HCEC 1CT (cell line): ENCODE measurements at places on chromosomes 2 and 18.

- no peak for DNase-seq
Observed at GRCh38 chr2:2024751-2025481, 280.6 kb upstream of the PXDN start.

- DNase-seq = peak; percentile 31
Observed at GRCh38 chr18:2337552-2338141, 233.7 kb downstream of the METTL4 start.

GRCh38 chr2:197894751-197895274 lies 90.4 kb downstream of the PLCL1 start:
- no peak for DNase-seq

GRCh38 chr2:101114815-101115214 lies 36.4 kb downstream of the TBC1D8 start:
- no peak for DNase-seq

- DNase-seq = no peak
Observed at GRCh38 chr2:240297256-240298116, 138.0 kb upstream of the GPC1 start.

DNA sequence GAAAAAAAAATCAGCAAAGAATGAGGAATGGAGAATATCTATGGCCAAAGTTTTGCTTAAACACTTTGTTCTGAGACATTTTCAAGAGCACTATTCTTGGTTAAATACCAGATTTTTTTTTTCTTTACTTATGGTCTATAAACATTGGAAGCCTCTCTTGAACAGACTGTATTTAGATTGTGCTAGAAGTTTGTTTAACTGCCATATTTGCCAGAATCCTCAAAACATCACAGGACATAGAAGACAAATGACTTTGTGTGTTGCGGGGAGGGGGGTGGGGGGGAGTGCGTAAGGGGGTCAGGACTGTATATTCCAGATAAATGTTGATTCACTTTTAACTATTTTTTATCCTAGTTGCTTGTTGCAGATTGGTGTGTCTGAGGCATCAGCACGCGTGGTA lies 262.0 kb downstream of the MEIS1 start:
- no peak for DNase-seq

DNA sequence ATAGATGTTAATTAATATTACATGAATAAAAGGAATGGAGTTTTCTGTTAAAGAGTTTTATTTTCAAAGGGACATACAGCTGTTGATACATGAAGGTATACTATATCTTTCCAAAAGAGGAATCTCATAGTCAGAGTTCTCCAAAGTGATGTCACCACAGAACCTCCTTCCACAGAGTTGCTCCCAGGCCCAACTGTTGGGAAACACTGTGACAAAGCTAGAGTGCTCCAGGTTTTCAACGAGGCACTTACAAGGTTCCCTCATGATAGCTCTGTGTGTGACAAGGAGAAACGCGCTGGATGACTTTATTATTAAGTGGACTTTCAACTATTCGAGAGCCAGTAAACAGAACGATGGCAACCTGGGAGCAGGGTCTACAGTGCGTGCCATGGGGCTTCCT lies 33.5 kb downstream of the PTPN18 start:
- no peak for DNase-seq

GRCh38 chr2:16090650-16091575 lies 150.6 kb downstream of the MYCN start:
- no peak for DNase-seq

DNA sequence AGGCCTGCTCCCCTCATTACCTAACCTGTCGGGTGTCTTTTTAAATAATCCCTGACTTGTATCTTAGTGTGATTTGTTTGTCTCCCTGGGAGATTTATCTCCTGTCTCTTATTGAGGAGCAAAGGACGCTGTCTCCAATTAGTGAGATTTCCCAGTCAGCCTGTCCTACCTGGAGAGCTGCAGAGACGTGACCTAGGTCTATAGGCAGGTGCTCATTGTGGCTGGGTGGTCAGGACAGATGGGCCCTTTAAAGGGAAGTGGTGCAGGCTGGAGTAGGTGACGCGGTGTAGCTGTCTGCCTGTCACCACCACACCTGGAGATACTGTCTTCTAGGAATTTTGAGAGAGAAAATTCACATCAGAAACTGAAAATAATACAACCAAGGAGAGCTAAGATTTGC lies 28.0 kb downstream of the PLB1 start:
- DNase-seq = no peak

- DNase-seq = no peak
Observed at GRCh38 chr2:174266288-174266687, 18.0 kb upstream of the OLA1 start.

- no peak for DNase-seq
Observed at GRCh38 chr2:169664600-169664977, 29.6 kb downstream of the CFAP210 start.

DNA sequence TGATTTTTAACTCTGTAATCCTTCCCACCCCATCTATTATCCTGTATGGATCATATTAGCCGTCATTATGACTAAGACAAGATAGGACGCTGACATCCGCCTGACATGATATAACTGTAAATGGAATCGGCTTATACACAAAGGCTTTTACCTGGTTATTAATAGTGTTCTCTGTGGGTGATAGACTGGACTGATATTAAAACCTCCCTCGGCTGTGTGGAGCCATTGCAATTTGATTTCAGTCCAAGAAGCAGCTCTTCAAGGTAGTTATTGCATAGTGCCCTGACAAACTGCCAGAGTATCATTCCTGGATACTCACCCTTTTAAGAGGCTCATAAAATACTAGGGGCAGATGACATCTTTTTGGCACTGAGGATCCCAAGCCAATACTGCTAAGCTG lies 226.1 kb upstream of the HNRNPA3 start:
- no peak for DNase-seq

- no peak for DNase-seq
Observed at GRCh38 chr18:74613381-74613780, 15.7 kb downstream of the ZNF407 start.

- no peak for DNase-seq
Observed at GRCh38 chr2:129345540-129345939, 633.9 kb upstream of the RAB6C start.

- DNase-seq = peak; percentile 84
Observed at GRCh38 chr2:191048073-191048472, 34.1 kb upstream of the STAT1 start.

GRCh38 chr2:69979902-69980807 lies 18.7 kb upstream of the ASPRV1 start:
- peak; percentile 25 for DNase-seq

DNA sequence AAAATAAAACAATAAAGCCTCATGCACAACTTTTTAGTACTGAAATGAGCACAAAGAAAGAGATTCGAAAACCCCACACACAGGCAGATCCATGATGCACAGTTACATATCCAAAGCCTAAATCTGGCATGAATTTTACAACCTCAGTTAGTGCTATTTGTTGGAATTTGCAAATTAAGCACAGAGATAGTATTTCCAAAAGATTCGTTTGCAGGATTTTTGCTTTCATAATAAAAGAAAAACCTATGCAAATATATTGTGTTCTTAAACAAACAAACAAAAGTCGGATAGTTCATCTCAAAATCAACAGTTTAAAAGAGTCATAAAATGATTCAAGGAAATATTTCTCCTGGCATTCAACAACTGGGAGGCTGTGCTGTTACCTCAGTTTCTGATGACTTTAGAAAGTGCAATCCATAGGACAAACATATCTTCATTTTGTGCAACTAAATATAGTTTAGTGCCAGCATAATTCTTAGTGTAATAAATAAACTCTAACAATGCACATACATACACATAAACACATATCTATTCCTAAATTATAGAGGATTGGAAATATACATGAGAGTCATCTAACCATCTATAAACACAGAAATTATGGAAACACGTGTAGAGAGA lies 10.8 kb downstream of the PAX3 start:
- no peak for DNase-seq

DNA sequence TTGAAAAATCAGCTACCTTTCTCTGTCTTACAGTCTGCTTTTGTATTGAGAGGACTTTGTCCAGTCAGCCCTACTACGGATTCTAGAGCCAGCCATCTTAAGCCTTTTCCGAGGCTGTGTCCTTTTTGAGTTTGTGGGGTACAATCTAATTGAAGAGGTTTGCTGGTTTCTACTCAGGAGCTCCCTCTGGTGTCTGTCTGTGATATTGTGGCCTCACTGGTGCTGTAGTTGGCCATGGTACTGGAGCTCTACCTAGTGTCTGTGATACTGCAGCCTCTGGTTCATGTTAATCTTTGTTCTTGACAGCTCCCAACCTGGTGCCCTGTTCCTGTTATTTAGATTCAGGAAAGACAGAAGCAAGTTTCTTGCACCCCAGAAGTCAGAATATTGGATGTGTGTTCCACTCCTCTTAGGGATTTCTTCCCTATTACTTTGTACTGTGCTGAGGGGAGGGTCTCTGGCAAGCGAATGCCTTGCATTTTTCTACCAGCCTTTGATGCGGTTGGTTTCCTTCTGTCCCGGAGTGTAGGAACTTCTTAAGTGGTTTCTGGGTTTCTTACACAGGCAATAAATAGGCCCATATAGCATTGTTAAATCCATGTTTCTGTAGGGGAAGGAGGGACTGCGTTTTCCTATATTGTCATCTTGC lies 78.5 kb downstream of the ACSL3 start:
- DNase-seq = peak; percentile 68

DNA sequence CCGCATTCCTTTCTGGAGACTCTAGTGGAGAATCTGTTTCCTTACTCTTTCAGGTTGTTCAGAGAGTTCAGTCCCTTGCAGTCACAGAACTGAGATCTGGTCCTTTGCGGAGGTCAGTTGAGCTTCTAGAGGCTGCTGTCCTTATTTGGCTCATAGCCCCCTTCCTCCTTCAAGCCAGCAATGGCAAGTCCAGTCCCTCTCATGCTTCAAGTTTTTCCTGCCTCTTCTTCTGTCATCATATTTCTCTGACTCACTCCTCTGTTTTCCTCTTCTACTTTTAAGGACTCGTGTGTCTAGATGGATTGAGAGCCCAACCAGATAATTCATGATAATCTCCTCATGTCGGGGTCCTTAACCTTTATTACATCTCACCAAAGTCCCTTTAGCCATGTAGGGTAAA lies 173.5 kb upstream of the FOSL2 start:
- peak; percentile 21 for DNase-seq

- no peak for DNase-seq
Observed at GRCh38 chr18:35051641-35052377, 10.6 kb downstream of the MAPRE2 start.

DNA sequence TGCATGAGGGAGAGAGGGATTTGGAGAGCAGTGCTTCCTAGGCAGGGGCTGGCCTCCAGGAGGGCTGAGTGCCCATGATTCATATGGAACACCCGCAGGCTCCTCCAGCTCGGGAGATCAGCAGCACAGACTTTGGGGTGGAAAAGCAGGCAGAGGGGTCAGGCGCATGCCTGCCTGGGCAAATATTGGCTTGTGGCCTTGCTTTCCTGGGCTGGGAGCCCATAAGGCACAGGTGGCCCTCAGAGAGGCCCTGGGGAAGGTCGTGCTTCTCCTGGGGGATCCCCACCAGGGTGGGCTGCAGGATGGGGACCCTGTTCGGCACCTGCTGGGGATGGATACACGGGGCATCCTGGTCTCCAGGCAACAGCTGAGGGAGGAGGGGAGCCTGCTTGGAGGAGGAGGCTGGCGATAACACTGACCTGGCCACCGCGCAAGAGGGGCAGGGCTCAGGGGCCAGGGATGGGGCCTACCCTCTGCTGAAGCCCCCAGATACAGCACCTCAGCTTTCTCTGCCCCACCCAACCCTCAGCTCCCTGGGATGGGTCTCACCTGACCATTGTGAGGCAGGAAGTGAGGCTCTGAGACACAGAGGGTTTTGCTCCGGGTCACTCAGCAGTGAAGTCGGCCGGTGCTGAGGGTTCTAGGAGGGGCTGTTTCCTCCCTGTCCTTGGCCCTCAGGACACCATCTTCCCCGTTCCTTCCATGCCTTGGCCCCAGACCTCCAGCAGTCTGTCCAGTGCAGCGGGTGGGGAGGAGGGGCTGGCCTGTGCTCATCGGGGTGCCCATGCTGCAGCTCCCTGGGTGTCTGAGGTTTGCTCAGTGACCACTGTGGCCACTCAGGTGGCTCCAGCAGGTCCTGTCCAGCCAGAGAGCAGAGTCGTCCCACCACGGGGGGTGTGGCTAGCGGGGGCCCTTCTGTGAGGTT lies 12.0 kb downstream of the AQP12A start:
- no peak for DNase-seq

- DNase-seq = no peak
Observed at GRCh38 chr18:56747032-56747658, 96.0 kb downstream of the WDR7 start.

DNA sequence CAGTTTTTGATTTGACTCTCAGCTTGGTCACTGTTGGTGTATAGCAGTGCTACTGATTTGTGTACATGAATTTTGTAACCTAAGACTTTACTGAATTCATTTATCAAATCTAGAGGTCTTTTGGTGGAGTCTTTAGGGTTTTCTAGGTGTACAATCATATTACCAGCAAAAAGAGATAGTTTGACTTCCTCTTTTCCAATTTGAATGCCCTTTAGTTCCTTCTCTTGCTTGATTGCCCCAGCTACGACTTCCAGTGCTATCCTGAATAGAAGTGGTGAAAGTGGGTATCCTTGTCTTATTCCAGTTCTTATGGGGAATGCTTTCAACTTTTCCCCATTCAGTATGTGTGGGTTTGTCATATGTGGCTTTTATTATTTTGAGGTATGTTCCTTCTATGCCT lies 312.9 kb upstream of the REV1 start:
- no peak for DNase-seq

GRCh38 chr2:214839464-214839863 lies 30.0 kb upstream of the BARD1 start:
- no peak for DNase-seq

GRCh38 chr2:222771832-222772231 lies 89.0 kb upstream of the ACSL3 start:
- DNase-seq = no peak

DNA sequence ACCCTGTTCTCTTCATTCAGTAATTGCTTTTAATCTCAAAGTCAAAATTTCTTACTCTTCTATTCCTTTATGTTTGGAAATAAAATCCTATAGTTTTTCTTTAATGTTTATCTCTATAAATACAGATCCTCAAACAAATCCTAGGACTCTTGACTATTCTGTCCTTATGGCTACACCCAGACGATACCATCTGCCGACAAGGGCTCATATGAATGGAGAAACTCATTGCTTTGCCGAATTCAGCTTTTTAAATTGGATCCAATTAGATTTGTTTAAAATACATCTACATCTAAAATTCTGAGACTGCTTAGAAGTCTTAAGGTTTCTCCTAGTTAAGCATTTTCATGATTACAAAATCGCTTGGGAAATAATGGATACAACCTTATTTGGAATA lies 9.0 kb downstream of the ALKAL2 start:
- no peak for DNase-seq

- no peak for DNase-seq
Observed at GRCh38 chr18:59072727-59073421, 66.8 kb upstream of the SEC11C start.

GRCh38 chr2:190587106-190587505 lies 52.6 kb upstream of the NEMP2 start:
- DNase-seq = no peak

DNA sequence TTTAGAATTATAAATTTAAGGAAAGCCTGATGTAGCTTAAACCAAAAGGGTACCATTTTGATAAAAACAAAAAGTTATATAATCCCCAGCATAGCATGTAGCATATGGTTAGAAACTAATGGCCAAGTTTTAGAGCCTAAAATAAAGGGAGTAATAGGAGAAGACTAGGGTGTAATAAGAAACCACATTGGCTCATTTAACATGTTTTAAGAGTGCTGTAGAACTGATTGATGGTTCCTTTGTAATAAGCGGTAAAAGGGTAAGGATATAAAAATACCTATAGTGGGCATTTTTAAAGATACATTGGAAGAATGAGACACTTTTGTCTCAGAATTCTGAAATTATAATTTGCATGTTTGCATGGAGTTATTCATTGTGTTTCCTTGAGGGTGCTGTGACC lies 1.9 kb downstream of the PSMA8 start:
- no peak for DNase-seq
